Activated T-cell treated with anti-CD3 and anti-CD28 coated beads, Interleukin-2, amount 50 U/mL, for 72 hours (primary cell): ENCODE measurements at places on chromosomes 16 and 17.

DNA sequence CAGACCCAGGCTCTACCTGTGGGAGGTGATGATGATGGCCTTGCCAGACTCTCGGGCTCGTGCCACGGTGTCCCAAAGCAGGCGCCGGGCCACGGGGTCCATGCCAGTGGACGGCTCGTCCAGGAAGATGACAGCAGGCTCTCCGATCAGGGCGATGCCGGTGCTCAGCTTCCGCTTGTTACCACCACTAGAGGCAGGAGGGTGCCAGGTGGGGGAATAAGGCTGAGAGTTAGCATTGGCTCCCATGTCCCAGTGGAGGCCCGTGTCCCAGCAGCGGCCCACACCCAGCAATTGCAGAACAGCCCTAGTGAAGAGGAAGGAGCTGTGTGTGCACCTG is 10.3 kb upstream of the RNPS1 start:
- H3K4me3 ChIP-seq, result no peak overlapping the region
- no peaks in the 10 kb centered on the region for H3K27me3 ChIP-seq
- H3K27ac ChIP-seq, result no peak overlapping the region
- no peaks in the 10 kb centered on the region for H3K4me1 ChIP-seq

DNA sequence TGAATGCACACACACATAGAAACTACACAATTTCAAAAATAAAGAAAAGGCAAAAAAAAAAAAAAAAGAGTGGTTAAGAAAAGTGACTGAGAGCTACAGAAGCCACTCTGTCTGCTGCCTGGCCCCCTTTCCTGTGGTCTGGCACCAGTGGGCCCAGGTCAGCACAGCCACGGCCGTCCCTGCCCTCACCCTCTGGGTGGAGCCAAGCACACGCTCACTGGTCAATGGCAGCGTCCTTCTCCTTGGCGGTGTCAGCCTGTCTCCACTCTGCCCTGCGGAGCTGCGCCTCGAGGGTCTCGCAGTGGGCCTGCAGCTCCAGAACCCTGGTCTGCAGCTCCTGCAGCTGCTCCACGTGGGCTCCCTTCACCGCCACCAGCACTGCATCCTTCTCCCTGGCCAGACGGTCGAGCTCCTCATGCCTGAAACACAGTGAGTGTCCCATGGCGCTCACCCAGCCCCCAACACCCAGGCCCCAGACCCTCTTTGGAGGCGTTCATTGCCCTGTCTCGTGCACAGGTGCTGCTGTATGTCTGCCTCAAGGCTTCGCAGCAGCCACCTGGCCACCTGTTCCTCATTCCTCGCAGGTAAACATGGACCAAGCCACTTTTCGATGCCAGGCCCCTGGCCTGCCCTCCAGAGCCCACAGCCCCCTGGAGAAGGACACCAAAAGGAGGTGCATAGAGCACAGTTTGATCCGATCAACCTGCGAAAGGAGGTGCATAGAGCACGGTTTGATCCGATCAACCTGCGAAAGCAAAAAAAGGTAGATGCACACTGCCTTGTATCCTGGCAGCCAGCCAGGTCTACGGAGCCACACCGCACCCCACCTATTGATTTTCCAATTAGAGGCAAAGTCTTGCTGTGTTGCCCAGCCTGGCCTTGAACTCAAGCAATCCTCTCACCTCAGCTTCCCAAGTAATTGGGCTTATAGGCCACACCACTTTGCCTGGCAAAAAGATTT is 24.4 kb downstream of the CCDC57 start:
- H3K4me3 ChIP-seq, result no peak overlapping the region
- no peaks in the 10 kb centered on the region for H3K4me1 ChIP-seq
- peaks cover 7% of the 10 kb centered on the region for H3K36me3 ChIP-seq
- H3K27ac ChIP-seq, result no peak overlapping the region
- no peaks in the 10 kb centered on the region for H3K27me3 ChIP-seq
- DNase-seq, result no peak

DNA sequence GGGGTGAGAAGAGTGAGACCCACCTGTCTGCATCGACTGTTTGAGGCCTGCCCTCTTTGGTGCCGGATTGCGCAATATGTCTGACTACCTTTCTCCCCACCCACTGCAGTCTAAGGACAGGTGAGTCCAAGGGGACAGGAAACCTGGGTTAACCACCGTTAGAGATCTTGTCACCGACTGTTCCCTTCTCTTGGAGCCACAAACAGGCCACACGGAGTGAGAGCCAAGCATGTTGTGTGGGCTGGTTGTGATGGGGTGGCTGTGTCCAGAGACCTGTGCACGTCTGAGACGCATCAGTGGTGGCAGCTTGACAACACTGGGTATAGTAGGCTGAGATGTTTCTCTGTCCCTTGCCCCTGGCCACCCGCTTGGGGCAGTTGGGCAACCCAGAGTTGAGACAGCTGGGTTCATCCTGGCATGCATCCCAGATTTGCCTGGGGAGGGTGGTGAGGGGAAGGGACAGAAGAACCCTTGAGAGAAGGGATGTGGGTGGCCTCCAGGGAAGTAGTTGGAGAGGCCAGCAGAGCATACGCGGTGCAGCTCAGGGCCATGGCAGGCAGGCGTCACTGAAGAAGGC is 21.4 kb downstream of the MPRIP start:
- H3K27ac ChIP-seq, result no peak overlapping the region
- no peak overlapping the region for H3K4me3 ChIP-seq
- H3K4me1 ChIP-seq, result peaks cover 30% of the 10 kb centered on the region
- DNase-seq, result no peak
- no peaks in the 10 kb centered on the region for H3K36me3 ChIP-seq
- H3K27me3 ChIP-seq, result no peaks in the 10 kb centered on the region

DNA sequence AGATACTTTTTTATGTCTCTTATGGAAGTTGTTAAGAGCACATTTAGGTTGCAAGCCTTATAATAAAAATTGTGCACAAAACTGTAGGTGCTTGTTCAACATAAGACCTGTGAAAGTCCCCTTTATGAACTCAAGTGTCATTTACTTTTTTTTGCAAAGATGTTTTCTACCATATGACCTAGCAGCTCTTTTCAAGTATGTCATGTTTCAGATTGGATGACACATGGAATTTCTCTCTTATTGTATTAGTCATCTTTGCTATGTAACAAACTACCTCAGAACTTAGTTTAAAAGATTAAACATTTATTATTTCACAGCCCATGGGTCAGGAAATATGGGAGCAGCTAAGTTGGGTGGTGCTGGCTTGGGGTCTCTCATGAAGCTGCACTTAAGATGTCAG is 57.9 kb downstream of the PHKB start:
- no peaks in the 10 kb centered on the region for H3K27me3 ChIP-seq
- H3K36me3 ChIP-seq, result no peaks in the 10 kb centered on the region
- H3K27ac ChIP-seq, result no peak overlapping the region

DNA sequence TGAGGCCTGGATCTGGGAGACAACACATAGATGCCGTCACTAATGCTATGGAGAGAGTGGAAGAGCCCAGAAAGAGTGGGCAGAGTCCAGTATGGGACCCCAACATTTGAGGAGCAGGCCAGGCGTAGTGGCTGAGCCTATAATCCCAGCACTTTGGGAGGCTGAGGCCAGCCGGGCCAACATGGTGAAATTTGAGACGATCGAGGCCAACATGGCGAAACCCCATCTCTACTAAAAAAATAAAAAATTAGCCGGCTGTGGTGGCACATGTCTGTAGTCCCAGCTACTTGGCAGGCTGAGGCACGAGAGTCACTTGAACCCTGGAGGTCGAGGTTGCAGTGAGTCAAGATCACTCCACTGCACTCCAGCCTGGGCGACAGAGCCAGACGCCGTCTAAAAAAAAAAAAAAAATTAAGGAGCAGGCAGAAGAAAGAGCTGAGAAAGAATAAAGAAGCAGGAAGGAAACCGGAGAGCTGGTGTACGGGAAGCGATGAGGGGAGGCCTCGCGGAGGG is 6.0 kb upstream of the DNAI2 start:
- H3K4me3 ChIP-seq, result no peak overlapping the region
- no peak for DNase-seq
- no peaks in the 10 kb centered on the region for H3K36me3 ChIP-seq
- peaks cover 11% of the 10 kb centered on the region for H3K4me1 ChIP-seq
- peaks cover 25% of the 10 kb centered on the region for H3K27me3 ChIP-seq

GRCh38 chr16:179211-180092 is 807 bp upstream of the HBQ1 start:
- H3K27me3 ChIP-seq, result peaks cover 36% of the 10 kb centered on the region
- no peaks in the 10 kb centered on the region for H3K4me1 ChIP-seq
- no peak for DNase-seq
- peak overlapping the region; percentile 59 for H3K4me3 ChIP-seq
- no peaks in the 10 kb centered on the region for H3K36me3 ChIP-seq

GRCh38 chr16:84062734-84063640 is 20.4 kb upstream of the SLC38A8 start:
- no peak overlapping the region for H3K4me3 ChIP-seq
- peak overlapping the region; percentile 38 for H3K27ac ChIP-seq
- peaks cover 10% of the 10 kb centered on the region for H3K4me1 ChIP-seq
- peaks cover 16% of the 10 kb centered on the region for H3K36me3 ChIP-seq
- no peaks in the 10 kb centered on the region for H3K27me3 ChIP-seq

DNA sequence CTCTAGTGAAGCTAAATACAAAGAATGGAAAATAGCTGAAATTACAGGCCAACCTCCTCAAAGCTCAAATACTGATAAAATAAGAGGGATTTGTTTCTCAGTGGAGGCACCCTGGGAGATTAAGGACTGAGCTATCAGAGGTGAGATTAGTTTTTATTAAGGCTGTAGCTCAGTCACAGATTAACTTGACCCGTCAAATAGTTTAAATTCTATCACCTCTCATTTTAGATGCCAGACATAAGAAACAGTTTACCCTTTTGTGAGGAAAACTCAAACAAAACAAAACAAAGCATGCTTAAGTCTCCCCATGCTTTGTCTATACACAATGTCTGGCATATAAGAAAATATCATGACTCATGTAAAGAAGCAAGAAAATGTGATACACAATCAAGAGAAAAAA is 208.3 kb upstream of the PMFBP1 start:
- H3K27me3 ChIP-seq, result no peaks in the 10 kb centered on the region
- H3K36me3 ChIP-seq, result no peaks in the 10 kb centered on the region
- H3K27ac ChIP-seq, result no peak overlapping the region
- H3K4me3 ChIP-seq, result no peak overlapping the region
